ENCODE measurements at places on chromosomes 2 and 18. TPM values are rescaled to one million over a fixed set of nuclear protein-coding genes. Genes with fewer than 3 reads are reported as not detected.

DNA sequence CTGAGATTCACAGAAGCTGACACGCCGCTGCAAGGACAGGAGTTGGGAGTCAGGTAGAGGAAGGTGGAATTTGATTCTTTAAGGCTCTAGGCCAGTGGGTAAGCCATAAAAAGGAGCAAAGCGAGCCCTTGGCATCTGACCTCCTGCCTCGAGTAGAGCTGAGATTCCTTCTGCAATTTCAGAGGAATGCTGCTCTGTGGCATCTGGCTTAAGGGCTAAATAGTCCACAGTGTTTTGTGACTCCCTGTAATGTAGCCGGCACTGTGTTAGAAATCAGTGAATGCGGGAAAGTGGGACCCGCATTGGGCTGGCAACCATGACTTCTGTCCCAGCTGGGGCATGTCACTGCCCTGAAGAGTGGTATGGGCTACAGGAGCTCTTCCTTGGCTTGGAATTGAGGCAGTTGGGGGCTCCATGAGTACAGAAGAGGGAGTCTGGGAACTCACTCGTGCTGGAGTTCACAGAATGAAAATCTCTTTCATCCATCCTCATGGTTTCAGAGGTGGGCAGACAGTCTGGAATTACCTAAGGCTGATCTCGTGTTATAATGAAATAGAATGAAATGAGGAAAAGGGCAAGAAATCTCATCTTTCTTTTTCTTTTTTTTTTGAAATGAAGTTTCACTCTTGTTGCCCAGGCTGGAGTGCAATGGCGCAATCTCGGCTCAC is 12.7 kb upstream of the MYCN start:
- no peak for DNase-seq

The CFC1 gene
- total RNA-seq: not detected

DNA sequence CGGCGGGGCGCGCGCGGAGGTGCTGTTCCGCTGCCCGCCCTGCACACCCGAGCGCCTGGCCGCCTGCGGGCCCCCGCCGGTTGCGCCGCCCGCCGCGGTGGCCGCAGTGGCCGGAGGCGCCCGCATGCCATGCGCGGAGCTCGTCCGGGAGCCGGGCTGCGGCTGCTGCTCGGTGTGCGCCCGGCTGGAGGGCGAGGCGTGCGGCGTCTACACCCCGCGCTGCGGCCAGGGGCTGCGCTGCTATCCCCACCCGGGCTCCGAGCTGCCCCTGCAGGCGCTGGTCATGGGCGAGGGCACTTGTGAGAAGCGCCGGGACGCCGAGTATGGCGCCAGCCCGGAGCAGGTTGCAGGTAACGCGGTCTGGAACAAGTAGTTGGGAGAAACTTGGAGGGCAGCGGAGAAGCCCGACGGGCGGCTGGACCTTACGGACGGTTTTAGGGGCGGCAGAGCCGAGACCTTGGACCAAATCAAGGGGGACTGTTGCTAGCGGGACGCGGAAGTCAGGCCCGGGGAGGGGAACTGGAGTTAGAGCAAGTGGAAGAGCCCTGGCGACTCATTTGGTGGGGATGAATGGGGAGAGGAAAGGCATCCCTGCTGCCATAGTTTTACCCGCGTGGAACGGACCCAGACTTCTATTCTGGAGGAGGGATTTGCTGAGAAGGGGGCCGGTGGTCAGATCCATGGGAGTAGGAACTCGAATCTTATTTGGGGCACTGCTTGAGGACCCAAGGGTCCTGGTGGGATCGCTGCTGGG is 573 bp downstream of the IGFBP2 start:
- DNase-seq: no peak

The SNED1 gene
- 0.97 TPM for total RNA-seq

DNA sequence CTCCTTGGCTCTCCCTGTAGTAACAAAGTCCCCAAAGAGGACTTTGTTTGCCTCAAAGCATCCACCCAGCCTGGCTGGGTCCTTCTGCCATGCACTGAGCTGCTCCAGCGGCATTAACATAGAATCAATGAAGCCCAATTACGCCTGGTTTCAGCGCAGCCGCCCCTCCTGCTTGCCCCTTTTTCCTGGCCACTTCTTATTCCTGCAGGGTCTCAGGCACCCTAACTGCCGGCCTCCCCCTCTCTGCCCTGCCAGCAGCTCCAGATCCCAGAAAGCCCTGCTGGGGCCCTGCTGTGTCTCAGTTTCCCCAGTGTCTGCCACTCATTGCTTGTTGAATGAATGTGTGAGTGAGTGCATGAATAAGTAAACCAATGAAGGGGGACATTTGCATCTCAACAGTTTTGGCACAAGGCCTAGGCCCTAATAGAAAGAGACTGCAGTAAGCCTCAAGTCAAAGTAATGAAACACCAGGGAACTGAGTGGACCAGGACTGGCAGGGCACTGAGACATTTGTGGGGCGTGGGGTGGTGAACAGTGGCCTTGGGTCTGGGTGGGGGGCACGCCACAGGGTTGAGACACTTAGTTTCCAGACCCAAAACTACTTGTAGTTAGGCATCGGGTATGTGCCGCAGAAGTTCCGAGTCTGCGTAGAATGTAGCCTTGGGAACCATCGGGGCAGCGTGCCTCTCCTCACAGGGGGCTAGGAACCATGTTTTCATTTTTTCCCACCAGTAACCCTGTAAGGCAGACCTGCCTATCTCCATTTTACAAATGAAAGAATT is 60.6 kb downstream of the SMAD7 start:
- DNase-seq: no peak

- no peak for DNase-seq
Observed at GRCh38 chr2:205685314-205686055, 3.2 kb downstream of the NRP2 start.

DNA sequence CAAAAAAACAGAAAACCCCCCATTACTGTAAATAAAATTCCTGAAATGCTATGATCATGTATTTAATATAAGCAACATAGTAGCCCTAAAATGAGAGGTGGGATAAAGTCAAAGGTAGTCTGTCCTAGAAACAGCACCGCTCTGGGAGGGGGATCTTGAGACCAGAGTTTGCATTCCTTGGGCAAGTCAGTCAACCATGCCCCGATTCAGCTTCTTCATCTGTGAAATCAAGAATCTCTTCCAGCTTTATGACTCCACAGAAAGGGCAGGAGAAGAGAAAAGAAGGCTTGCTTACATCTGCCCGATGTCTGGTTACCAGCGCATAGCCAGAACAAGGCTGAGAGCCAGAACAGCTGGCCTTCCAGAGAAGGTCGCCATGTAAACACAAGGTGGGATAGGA is 2.1 kb upstream of the FBLN7 start:
- no peak for DNase-seq

DNA sequence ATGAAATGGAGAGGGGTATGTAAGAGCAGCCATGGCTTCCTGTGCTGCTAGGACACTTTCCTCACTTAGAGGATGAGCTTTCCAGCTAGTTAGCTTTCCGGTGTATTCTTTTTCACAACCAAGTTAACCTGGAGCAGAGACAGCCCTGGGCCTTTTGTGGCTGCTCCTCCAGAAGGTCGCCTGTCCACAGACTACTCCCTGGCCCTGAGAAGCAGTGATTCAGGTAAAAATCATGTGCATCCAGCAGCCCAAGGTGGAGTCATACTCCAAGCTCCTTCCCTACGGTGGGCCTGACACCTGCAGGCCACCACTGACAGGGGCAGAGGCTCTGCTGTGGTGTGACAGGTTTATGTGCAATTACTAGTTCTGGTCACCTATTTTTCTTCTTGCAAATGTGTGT is 187.2 kb downstream of the ANKRD30B start:
- no peak for DNase-seq

DNA sequence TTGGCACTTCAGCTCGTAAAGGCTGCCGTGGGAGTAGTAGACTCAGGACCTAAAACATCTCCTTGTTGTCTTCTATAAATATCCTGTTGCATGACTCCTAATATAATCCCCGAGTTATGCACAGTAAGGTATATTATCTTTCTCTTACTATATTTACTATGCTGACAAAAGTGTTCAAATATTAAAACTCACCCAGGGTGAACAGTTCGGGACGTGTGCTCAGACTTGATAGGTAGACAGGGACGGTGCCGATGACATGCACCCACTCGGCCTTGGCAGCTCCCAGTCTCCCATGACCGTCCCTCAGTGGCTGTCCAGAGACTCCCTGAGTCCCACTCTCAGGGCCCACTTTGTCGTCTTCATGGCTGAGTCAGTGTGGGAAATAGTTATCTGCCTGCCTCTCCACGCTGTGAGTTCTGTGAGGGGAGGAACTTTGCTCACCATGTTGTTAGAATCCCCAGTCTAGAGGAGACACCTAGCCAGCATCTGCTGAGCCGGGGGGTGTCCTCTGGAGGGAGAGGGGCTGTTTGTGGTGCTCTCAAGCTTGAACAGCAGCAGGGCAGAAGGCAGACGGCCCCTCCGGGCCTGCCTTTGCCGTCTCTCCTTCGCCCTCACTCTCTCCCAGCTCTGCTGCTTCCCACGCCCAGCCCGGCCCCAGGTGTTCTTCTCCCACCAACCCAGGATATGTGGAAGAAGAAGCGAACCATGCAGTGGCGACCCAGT is 75.0 kb downstream of the DGKD start:
- no peak for DNase-seq

GRCh38 chr2:238515377-238515776 is 88.7 kb downstream of the ASB1 start:
- DNase-seq: no peak

The SEMA4C gene
- 51.8 TPM for total RNA-seq

GRCh38 chr2:37976411-37976810 is 51.3 kb downstream of the RMDN2 start:
- no peak for DNase-seq

The SH3RF3 gene
- total RNA-seq: 0.61 TPM

DNA sequence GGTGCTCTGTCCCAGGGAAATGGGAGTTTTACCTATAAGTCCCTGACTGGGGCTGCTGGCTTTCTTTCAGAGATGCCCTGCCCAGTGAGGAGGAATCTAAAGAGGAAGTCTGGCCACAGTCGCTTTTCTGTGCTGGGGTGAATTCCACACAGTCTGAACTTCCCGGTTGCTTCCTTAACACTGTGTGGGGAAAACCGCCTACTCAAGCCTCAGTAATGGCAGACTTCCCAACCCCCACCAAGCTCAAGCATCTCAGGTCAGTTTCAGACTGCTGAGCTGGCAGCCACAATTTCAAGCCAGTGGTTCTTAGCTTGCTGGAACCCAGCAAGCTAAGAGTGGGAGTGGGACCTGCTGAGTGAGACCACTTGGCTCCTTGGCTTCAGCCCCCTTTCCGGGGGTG is 54.9 kb downstream of the NUP35 start:
- DNase-seq: no peak

GRCh38 chr2:126857502-126857901 is 41.2 kb upstream of the TEX51 start:
- DNase-seq: no peak

DNA sequence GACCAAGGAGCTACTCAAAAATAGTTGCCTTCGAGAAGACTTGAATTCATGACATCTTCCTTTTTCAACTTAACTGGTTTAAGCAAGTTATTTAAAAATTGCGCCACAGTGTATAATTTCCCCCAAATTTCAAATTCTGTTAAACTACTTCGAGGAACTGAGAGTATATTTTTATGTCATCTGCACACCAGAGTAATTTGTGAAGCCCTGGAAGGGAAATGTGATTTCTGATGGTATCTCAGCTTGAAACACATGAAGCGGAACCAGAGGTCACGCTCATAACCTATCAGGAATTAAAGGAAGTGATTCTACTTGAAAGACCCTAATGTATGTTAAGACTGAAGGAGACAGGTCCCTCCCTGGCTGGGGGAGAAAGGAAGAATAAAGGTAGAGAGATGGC is 33.9 kb upstream of the DARS1 start:
- DNase-seq: no peak

- DNase-seq: no peak
Observed at GRCh38 chr2:84653302-84653701, 137.0 kb downstream of the DNAH6 start.

GRCh38 chr2:229620759-229621158 is 93.6 kb downstream of the DNER start:
- no peak for DNase-seq

- peak; percentile 95 for DNase-seq
Observed at GRCh38 chr2:60819155-60819862, 62.1 kb upstream of the REL start.

- peak; percentile 17 for DNase-seq
Observed at GRCh38 chr18:63844254-63844653, 43.3 kb upstream of the SERPINB2 start.
